GF-D8 (cell line): ENCODE measurements at places on chromosomes 5 and 9.

DNA sequence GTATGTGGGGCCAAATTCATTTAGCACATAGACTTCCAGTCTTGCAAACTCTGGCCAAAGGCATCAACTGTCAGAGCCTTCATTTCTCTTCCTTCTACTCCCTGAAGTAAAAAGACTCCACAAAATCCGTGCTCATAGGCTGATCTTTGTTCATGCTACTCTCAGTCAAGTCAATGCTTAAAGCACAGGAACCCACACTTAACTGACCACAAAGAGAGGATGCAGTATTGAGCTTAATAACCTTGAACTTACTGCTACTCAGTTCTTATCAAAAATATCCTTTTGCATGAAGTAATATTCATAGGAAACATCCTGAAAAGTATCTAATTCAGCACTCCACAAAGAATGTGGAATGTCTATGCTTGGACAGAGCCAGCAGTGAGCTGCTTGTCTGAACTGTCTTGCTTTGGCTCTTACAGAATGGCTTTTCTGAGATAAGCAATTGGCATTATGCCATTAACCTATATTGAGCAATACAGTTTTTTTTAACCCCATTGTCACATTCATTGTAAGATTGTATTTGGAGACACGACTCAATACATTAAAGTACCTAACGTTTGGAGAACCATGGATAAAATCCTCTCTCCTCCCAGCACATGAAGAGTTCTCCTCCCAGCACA is 21.7 kb downstream of the LPAR1 start:
- DNase-seq, result no peak

DNA sequence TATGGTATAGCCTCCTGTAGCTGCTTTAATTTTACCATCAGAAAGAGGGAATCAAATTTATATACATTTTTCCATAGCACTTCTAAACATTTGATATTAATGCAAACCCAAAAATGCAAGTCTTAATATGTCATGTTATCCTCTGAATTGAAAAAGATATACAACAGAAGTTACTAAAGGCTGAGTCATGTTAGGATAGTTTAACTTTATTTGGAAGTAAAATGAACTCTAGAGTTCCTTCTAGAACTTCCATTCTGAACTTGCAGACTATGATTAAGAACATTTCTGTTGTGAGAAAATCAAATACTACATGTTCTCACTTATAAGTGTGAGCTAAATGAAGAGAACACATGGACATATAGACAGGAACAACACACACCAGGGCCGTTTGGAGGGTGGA is 317.3 kb upstream of the PRR16 start:
- no peak for DNase-seq

DNA sequence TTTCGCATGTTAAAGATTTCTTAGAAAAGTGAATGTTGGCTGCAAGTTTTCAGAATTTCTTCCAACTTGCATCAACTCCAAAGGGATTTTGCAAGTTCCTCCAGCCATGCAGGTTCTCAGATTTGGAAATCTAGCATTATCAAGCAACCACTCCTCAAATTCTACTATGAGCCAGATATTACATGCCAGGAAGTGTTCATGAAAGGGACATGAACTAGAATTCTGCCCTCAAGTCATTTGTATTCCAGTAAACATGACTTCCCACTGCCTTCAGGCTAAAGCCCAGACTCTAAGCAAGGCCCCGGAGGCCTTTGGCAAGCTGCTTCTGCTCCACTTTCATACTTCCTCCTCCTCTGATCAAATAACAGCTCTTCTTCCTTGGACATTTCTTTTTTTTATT is 111.3 kb upstream of the PAPPA start:
- no peak for DNase-seq

DNA sequence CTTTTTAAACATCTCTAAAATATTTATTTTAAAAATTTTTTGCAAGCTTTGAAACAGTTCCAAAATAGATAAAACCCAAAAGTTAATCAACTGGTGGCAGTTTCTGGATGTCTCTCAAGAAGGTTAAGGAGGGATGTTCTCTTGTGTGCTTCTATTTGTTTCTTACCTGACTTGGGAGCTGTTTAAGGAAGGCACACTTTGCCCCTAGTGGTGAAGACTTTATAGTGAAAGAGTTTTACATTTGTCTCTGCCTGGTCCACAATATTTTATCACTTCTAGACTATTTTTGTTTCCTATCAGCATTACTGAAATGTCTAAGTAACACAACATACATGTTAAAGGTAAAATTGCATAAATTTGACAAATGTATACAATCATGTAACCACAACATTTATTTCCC is 552.8 kb downstream of the SEMA5A start:
- DNase-seq, result no peak

- no peak for DNase-seq
These were observed 8.4 kb downstream of the SEMA5A start for GRCh38 chr5:9537223-9538141.

- DNase-seq, result no peak
These were observed 46.4 kb upstream of the CEP78 start for GRCh38 chr9:78189461-78189860.

DNA sequence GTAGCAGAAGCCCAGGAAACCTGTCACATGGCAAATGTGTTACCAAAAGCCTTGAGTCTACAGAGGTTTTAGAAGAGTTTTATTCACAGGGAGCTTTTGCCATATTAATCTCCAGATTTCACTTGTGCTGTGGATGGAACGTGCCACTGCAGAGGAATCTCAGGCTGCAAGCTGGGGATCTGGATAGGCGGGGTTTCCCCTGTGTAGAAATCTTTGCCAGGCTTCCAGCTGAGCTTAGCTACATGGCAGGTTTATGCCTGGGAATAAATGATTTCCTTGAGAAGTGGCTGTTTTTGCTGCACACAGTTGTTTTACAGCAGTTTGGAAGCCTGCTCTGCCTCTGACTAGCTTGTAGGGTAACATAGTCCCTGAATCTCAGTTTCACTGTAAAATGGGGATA is 224.6 kb upstream of the PLPPR1 start:
- no peak for DNase-seq

GRCh38 chr5:16723821-16724220 is 107.0 kb upstream of the RETREG1 start:
- no peak for DNase-seq

GRCh38 chr5:37077146-37077545 is 172.0 kb downstream of the CPLANE1 start:
- no peak for DNase-seq

DNA sequence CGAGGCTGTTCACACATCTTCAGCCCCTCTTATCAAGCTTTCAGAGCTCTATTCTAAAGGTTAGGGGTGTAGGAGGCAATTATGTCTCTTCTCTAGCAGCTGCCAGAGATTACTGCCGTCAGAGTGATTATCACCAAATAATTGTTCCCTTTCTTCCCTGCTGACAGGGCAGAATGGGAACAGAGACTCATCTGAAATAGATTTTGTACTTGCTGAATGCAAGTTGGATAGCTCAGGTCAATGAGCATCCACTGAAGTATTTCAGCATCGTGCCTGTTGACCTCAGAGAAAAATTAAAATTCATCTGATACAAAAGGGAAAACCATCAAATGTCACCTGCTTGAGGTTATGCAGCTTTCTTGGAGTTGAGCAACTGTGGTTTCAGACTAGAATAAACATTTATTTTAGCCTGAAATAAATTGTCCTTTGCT is 213.7 kb upstream of the MAP3K1 start:
- no peak for DNase-seq

DNA sequence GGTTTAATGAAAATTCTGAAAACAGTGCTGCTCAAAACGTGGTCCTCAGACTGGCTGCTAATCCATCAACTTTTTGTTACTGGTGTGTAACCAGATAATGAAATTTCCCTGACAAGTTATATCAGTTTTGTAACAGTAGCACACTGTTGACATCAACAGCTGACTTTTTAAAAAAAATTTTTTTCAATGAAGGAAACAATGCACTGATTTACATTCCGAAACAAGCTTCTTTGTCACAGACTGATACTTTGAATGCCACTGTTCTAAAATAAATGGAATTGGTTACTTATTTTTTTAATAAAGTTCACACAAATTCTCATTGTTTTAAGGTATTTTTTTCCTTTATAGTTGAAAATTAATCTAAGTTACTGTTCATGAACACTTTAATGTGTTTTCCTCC is 169.1 kb downstream of the NIPBL start:
- no peak for DNase-seq
